ENCODE measurements at places on chromosomes 16 and 17. TPM values are rescaled to one million over a fixed set of nuclear protein-coding genes. Genes with fewer than 3 reads are reported as not detected.

- DNase-seq: peak; percentile 33
Observed at GRCh38 chr17:61398721-61399130, 917 bp upstream of the TBX2 start.

- no peak for DNase-seq
Observed at GRCh38 chr16:81276323-81276722, 37.8 kb downstream of the BCO1 start.

Gene PRSS8
- total RNA-seq: not detected

GRCh38 chr17:51435171-51435552 lies 174.8 kb downstream of the UTP18 start:
- no peak for DNase-seq

Gene NPB
- total RNA-seq: 0.57 TPM

GRCh38 chr16:10576390-10577304 lies 3.8 kb downstream of the EMP2 start:
- DNase-seq: no peak

Gene TBX2
- 0.11 TPM for total RNA-seq

DNA sequence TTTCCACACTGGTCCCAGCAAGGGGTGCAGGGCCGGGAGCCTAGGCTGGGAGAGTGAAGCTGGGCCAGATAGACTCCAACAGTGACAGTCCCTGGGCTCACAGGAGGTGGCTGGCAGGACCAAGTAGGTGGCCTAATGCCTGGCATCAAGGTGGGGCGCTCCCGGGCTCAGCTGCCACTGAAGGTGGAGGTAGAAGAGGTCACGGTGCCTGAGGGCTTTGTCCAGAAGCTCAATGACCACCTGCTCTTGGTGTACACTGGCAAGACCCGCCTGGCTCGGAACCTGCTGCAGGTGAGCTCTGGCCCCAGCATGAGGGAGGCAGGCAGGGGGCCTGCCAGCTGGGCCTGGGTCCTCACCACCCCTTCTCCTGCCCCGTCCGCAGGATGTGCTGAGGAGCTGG lies 23.8 kb downstream of the FCSK start:
- no peak for DNase-seq

GRCh38 chr16:977896-978295 lies 3.7 kb upstream of the SOX8 start:
- DNase-seq: no peak

DNA sequence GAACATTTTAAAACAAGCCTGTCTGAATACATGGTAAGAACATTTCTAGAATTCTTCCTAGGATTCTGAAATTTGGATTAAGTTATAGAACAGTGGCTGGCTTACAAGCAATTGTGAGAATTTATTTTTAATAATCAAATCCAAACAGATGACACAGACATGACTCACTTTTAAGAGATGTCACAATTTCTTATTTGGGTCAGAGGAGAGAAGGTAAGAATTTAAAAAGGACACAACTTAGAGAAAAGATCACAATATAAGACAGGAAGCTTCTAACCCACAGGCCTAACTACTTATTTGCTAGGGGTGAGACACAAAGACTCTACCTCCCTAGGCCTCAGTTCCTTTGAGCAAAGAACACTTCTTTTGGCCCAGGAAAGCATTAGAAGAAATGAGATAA lies 32.7 kb downstream of the ZZEF1 start:
- DNase-seq: no peak

Gene EFCAB5
- total RNA-seq: 1.2 TPM

Gene PRSS36
- 0.61 TPM for total RNA-seq

Gene ABCC11
- 0.22 TPM for total RNA-seq

- DNase-seq: no peak
Observed at GRCh38 chr16:585351-585750, 4.5 kb upstream of the RAB40C start.

GRCh38 chr17:64599187-64599676 lies 62.9 kb downstream of the SMURF2 start:
- peak; percentile 43 for DNase-seq

Gene HES7
- total RNA-seq: 1.6 TPM

GRCh38 chr16:71923941-71924690 lies 28.8 kb downstream of the IST1 start:
- no peak for DNase-seq

Gene CHST5
- total RNA-seq: not detected

- no peak for DNase-seq
Observed at GRCh38 chr17:38915639-38915995, 9.8 kb upstream of the LASP1NB start.

Gene ITGAD
- not detected for total RNA-seq

Gene KREMEN2
- not detected for total RNA-seq

DNA sequence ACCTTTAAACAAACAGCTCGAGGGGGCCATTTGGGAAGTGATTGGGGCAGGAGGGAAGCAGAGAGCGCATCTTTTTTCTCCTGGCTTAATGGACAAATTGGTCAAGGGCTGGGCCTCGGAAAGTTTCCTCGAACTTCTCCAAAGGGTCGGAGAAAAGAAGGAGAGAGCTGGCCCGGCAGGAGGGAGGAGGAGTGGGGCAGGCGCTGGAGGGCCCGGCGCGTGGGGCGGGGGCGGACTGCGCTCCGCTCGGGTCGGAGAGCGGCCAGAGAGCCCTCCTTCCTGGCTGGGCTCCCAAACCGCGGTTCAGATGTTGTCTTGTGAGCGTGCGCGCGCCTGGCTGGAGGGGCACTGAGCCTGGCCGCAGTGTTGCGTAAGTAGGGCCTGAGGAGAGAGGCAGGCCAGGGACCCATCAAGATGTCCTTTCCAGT lies 1.2 kb downstream of the MMP2 start:
- DNase-seq: no peak

Gene GALR2
- 2.7 TPM for total RNA-seq

DNA sequence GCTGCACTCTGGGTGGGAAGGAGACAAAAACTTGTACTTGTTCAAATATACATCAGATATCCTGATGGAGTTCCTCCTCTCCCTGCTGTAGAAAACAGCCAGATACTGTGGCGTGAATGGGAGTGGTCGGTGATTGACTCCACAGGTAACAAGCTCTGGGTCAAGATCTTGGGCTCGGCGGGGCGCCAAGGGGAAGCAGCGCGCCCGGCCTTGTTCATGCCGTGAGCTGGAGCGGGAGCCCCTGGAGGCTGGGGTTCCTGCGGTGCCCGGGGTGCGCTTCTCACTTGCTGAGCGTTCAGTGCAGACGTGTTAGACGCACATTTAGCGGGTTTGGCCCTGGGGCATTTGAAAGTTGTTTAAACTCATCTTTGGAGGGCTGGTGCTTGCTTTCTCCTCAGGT lies 44.4 kb downstream of the BANP start:
- DNase-seq: no peak

Gene ZG16
- not detected for total RNA-seq

Gene GRAP
- total RNA-seq: 7.9 TPM

DNA sequence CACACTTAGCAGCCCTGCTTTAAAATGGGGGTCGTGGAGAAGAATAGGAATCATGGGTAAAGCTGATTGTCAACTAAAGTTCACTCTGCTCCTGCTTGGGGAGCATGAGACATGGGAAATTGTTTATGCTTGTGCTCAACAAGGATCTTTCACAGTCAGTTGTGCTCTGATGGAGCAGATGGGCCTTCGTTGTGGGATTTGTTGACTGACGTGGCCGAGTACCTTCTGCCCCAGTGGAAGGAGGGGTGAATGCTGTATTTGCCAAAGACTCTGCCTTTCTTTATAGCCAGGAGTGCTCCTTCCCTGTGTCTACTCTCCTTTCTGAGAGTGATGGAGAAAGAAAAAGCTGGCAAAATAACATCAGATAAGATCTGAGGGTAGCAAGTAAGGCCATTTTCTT lies 11.4 kb downstream of the ARSG start:
- DNase-seq: no peak

- no peak for DNase-seq
Observed at GRCh38 chr17:12231355-12231682, 210.6 kb downstream of the MAP2K4 start.

GRCh38 chr16:81748476-81749198 lies 30.5 kb upstream of the PLCG2 start:
- no peak for DNase-seq

Measured in CD8-positive, alpha-beta memory T cell (primary cell).